Activated CD8-positive, alpha-beta memory T cell treated with anti-CD3 and anti-CD28 coated beads, Interleukin-2, amount 50 U/mL, for 4 hours (primary cell): ENCODE measurements at places on chromosomes 1 and 21.

DNA sequence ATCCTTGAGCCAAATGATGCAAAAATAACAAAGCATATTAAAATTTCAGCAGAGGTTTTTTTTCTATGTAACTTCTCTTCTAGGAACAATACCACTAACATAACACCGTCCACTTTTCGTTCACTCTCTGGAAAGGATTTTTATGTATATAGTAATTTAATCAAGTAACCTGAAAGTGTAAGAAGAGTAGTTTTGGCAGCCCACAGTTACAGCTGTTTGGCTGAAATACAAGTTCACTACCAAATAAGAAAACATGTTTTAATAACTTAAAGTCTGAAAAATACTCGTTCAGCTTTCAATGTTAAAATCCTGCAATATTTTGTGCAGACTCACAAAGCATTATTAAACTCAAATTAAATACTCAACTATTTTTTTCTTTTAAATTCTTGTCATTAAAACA is 896.8 kb upstream of the ADGRL4 start:
- DNase-seq, result no peak

DNA sequence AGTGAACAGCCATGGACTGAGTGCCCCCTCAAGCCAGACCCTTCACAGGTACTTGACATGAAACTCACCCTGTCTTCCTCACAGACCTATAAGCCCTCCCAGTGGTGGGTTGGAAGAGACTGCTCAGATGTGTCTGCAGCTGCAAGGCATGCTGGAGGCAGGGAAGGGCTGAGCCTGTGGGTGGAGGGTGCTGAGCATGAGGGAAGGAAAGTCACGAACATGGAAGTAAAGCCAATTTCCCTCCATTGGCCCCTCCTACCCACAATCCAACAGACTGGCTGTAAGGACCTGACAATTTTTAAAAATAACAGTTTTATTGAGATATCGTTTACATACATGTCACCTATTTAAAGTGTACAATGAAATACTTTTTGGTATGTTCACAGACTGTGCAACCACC is 44.1 kb downstream of the RCSD1 start:
- DNase-seq, result no peak

DNA sequence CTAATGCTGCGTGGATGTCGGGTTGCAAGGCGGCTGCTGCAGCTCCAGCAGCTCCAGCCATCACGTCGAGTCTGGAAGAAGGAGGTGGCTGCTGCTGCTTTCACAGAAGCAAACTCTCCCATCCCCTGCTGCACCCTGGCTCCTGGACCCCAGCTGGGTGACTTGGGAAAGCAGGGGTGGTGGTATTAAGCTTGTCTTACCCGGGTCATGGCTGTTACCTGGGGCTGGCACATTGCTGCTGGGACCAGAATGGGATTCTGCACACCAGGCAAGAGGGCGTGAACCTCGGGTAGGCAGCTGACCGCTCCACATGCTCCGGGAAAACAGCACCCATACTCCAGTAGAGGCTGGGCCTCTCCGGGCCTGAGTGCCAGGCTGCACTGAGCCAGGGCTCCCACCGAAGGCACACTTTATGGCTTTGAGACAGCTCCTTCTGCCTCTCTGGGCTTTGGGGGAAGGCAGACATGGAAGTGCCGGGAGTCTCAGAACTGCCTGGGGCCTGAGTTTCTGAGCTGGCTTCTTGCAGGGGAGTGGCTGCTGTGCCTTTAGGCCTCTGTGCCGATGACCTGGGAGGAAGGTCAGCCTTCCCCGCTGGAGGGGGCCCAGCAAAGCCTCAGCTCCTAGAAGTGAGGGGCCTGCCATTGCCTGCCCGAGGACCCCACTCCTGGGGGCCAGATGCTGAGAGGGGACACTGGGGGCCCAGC is 1.2 kb downstream of the SMIM1 start:
- DNase-seq, result no peak

- DNase-seq, result no peak
Observed at GRCh38 chr1:177969825-177970371, at the start of gene SEC16B. Gene SEC16B (minus strand): TSS chr1:177970058. CDS start chr1:177967981, 2,077 bp downstream.

DNA sequence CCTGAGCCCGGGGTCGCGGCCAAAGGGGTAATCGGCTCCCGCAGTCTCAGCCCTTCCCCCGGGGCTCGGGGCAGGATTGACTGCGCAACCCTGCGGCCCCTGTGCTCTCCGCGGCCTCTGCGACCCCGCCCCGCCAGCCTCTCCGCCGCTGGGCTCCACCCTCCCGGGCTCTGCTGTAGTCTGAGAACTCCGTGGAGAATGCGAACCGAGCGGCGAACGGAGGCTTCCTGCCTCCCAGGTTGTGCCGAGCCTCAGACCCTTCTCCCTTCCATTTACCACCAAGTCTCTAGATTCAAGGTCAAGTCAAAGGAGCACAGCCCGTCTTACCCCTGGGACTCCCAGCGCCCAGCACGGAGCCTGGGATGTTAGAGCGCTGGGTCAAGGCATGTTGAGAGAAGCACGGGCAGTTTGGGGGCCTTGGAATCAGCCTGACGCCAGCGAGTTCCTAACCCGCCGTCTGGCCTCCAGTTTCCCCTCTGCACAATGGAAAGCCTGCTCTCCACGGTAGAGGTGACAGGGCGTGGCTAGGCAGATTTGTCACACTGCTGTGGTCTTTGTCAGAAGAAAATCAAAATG is 3.0 kb downstream of the ATP2B4 start:
- DNase-seq, result peak; percentile 67

DNA sequence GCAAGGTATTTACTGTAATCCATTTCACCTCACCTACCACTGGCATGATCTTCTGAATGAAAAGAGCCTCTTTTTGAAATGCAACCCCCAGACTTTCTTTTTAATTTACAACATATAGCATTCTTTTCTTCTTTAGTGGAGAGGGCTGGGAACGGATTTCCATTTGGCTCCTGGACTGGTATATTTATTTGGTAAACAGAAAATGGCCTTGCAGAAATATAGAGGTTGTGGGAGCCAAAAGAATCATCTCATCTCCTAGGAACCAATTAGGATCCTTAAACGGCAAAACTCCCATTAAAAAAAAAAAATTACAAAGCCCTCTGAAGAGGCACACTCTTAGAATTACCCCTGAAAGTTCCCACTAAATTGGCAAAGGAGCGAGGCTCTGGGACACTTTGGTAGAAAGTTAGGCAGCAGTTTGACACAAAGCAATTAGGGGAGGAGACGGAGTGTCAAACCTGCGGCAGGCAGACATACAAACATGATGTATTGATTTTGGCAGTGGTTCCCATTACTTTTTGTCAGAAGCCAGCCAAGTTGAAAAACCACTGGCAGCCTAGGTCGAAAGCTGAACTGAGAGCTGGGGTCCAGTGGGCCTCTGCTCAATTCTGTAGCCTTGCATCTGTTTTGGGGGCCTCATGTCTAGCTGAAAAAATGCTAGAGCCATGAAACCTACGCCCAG is 135.1 kb upstream of the MAGI3 start:
- no peak for DNase-seq

DNA sequence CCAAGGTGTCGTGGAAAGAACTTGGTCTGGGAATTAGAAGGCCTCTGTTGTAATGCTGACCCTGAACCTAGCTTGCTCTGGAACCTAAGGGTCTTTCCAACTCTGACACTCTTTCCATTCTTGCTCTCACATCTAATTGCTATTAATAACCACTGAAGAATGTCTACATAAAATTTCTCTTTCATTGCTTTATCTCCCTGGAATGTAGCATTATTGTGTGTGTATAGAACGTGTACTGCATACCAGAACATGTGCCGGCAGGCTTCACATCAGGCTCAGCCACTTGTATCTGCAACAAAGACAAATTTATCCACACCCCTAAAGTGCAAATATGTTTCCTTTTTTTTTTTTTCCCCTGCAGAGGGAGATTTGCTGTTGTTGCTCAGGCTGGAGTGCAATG is 13.9 kb upstream of the LAX1 start:
- DNase-seq, result no peak

DNA sequence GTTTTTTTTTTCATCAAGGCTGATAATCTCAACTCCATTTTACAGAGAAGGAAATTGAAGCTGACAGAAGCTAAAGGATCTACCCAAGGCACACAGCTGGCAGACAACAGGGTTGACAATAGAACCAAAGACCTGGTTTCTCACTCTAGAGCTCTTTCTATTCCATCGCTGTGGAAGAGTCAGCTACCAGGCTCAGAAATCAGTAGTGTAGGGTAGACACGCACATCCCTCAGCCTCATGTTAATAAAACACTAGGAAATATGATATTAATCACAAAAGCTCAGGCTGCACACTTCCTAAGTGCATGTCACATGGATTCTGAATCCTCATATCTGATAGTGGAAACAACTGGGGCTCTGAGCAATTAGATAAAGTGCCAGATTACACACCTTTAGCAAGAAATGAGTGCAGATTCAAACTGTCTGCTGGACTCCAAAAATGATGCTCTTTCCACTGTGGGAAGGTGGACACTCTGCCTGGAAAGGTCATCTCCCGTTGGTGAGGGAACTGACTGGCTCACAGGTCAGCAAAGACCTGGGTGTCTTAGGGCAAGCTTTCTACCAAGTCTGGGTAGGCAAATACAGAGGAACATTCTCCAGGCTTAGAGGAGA is 139.1 kb downstream of the TGFBR3 start:
- no peak for DNase-seq
